ENCODE measurements at places on chromosomes 2 and 18.
A peak's percentile ranks its signal among the peaks of the same experiment; 100 is the strongest.

GRCh38 chr2:73981081-73982001, 3.4 kb upstream of the TET3 start:
- peak; percentile 62 for DNase-seq

- no peak for DNase-seq
Observed at GRCh38 chr2:170485254-170486026, 229.7 kb upstream of the SP5 start.

DNA sequence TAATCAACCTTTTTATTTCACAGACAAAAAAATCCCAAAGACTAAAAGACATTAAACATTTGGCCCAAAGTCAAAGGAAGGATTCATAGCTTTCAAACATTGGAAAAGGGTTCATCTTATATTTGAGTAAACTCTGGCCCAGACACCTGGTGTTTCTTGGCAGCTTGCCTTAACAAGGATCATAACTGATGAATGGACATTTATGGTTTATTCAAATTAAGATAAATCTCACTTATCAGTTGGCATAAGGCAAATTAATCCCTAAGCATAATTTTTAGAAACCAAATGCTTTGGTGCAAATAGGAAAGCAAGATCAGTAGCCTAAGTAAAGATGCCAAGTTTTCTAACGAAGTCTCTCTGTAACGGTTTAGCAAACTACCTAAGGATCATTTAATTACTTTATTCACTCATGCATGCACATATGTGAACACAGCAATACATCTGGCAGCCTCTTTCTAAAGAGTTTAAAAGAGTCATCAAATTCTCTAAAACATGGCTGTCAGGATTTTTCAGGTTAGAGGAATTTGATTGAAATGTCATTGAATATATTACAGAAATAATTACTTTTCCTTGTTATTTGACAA, 323.4 kb upstream of the RBMS1 start:
- no peak for DNase-seq

DNA sequence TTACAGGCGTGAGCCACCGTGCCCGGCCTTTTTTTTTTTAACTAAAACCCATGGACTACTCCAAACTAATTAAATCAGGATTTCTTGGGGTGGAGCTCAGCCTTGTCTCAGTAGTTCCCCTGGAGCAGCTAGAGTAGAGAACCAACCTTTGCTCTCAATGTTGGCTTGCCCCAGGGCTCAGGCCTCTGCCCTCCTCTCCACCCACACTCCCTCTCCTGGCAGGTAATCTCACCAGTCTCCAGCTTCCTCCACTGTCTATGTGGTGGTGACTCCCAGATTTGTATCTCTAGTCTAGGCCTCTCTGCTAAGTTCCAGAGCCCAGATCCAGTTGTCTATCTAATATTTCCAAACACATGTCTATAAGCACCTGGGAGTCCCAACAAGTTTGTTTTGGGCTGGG, 9.6 kb upstream of the MTA3 start:
- no peak for DNase-seq

- DNase-seq: no peak
Observed at GRCh38 chr2:218859988-218860831, 605 bp downstream of the WNT6 start.

- DNase-seq: peak; percentile 87
Observed at GRCh38 chr2:183063083-183063482, 15.5 kb upstream of the DUSP19 start.

- DNase-seq: no peak
Observed at GRCh38 chr2:184780944-184781343, 182.6 kb downstream of the ZNF804A start.
